ENCODE measurements at places on chromosomes 11 and 22. TPM values are rescaled to one million over a fixed set of nuclear protein-coding genes. Genes with fewer than 3 reads are reported as not detected.
A peak's percentile ranks its signal among the peaks of the same experiment; 100 is the strongest.

- H3K4me3 ChIP-seq = no peak overlapping the region
- no peaks in the 10 kb centered on the region for H3K36me3 ChIP-seq
Observed at GRCh38 chr22:17777005-17777716, 2.9 kb upstream of the BID start.

GRCh38 chr11:91794146-91794545 lies 430.5 kb upstream of the FAT3 start:
- H3K27ac ChIP-seq = no peak overlapping the region
- H3K36me3 ChIP-seq = no peaks in the 10 kb centered on the region
- H3K27me3 ChIP-seq = no peaks in the 10 kb centered on the region
- no peak overlapping the region for H3K4me3 ChIP-seq

Gene HBE1
- 0.62 TPM for total RNA-seq

- no peak overlapping the region for H3K27ac ChIP-seq
- no peaks in the 10 kb centered on the region for H3K4me1 ChIP-seq
- H3K27me3 ChIP-seq = no peaks in the 10 kb centered on the region
- H3K36me3 ChIP-seq = no peaks in the 10 kb centered on the region
- no peak for DNase-seq
- no peak overlapping the region for H3K4me3 ChIP-seq
Observed at GRCh38 chr22:40328546-40329456, 17.5 kb upstream of the ADSL start.

Gene GSTT2B
- 3.2 TPM for total RNA-seq

GRCh38 chr11:45459491-45459890 lies 173.3 kb upstream of the SYT13 start:
- H3K4me1 ChIP-seq = no peaks in the 10 kb centered on the region
- H3K27ac ChIP-seq = no peak overlapping the region
- no peak for DNase-seq
- H3K4me3 ChIP-seq = no peak overlapping the region
- 0 out of 2 replicates have a peak, but pooled peaks cover 4% of the 10 kb centered on the region for H3K27me3 ChIP-seq

Gene FBLN1
- total RNA-seq = 13.4 TPM

GRCh38 chr11:28659716-28660348 lies 551.6 kb downstream of the METTL15 start:
- H3K27me3 ChIP-seq = no peaks in the 10 kb centered on the region
- H3K4me1 ChIP-seq = peaks cover 45% of the 10 kb centered on the region
- no peak overlapping the region for H3K4me3 ChIP-seq
- peak overlapping the region; percentile 75 for H3K27ac ChIP-seq
- H3K36me3 ChIP-seq = no peaks in the 10 kb centered on the region

- peaks cover 14% of the 10 kb centered on the region for H3K27me3 ChIP-seq
- no peak for DNase-seq
- no peak overlapping the region for H3K4me3 ChIP-seq
- no peaks in the 10 kb centered on the region for H3K4me1 ChIP-seq
Observed at GRCh38 chr11:122604621-122605020, 50.9 kb upstream of the UBASH3B start.

DNA sequence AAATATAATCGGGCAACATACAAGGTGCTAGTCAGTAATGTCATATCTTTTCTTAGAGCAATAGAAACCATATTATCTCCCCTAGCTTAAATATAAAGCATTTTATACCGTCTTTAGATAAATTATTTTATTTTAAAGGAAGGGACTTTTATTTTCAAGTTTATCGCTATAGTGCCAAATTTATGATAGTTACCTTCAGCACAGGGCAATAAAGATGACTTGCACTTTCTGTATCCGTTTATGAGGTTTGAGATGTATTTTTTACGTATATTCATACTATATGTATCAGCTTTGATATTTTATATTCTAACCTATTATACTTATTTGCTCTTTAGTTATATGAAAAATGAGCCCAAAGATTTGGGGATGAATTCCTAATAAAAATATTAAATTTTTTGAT lies 61.6 kb upstream of the CARD18 start:
- H3K4me1 ChIP-seq = peaks cover 29% of the 10 kb centered on the region
- no peak for DNase-seq
- H3K36me3 ChIP-seq = no peaks in the 10 kb centered on the region
- H3K4me3 ChIP-seq = no peak overlapping the region

DNA sequence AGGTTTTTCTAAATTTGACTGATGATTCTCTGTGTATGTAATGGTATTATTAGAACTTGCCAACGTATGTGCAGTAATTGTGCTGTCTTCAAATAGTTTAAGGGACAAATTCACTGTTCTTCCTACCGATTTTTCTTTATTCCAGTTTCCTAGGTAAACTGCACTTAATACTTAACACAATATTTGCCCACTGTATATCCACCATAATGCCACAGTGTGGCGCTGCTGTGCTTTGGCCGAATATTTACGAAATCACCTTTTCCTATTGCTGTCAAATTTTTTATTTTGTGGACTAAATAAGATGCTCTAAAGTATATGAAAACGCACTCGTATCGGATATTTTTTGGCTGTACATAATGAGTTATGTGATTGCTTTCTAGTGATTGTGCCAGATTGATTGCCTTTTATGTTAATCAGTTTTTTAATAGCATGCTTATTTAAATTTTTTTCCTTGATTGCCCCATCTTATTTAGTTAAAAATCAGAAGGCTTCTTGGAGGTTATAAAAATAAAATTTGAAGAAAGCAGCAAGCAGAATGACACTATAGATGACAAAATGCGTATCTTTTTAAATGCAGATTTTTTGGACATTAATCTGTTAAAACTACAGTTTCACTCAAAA lies 10.5 kb downstream of the AASDHPPT start:
- H3K27me3 ChIP-seq = no peaks in the 10 kb centered on the region
- DNase-seq = peak; percentile 83
- H3K36me3 ChIP-seq = peaks cover 27% of the 10 kb centered on the region
- H3K4me3 ChIP-seq = no peak overlapping the region

DNA sequence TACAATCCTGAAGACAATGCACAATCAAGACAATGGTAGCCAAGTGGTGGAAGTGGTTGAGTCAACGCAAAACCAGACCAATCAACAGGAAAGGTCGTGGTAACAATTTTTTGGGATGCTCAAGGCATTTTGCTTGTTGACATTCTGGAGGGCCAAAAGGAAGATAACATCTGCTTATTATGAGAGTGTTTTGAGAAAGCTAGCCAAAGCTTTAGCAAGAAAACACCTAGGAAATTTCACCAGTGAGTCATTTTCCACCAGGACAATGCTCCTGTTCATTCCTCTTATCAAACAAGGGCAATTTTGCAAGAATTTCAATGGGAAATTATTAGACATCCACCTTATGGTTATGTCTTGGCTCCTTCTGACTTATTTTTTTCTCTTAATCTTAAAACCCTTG lies 1932.2 kb upstream of the RAG2 start:
- no peaks in the 10 kb centered on the region for H3K36me3 ChIP-seq
- no peaks in the 10 kb centered on the region for H3K27me3 ChIP-seq
- H3K27ac ChIP-seq = no peak overlapping the region
- no peaks in the 10 kb centered on the region for H3K4me1 ChIP-seq
- H3K4me3 ChIP-seq = no peak overlapping the region
- peak; percentile 66 for DNase-seq

Gene BDNF
- 3.8 TPM for total RNA-seq

- H3K4me1 ChIP-seq = no peaks in the 10 kb centered on the region
- DNase-seq = no peak
- no peaks in the 10 kb centered on the region for H3K36me3 ChIP-seq
- H3K27ac ChIP-seq = no peak overlapping the region
- H3K27me3 ChIP-seq = no peaks in the 10 kb centered on the region
- H3K4me3 ChIP-seq = no peak overlapping the region
Observed at GRCh38 chr11:2382129-2382517, 5.0 kb downstream of the CD81 start.

DNA sequence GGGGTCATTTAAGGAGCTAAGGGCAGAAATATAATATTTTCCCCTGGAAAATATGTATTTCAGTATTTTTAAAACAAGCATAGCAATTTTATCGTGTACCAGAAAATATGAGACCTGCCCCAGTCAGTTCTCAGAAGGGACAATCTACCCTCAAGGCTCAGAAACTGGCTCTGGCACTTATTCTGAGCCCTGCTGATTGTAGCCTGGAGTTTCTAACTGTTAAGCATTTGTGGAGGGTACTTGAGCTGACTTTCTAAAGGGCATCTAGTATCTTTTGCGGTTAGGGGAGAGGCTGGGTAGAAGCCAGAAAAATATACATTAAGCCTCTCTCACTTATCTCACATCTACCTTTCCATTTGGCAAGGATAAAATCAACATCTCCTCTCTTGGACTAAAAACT lies 71.3 kb upstream of the FSHB start:
- no peak overlapping the region for H3K4me3 ChIP-seq
- H3K27me3 ChIP-seq = no peaks in the 10 kb centered on the region
- H3K27ac ChIP-seq = no peak overlapping the region
- no peak for DNase-seq
- no peaks in the 10 kb centered on the region for H3K36me3 ChIP-seq
- H3K4me1 ChIP-seq = no peaks in the 10 kb centered on the region

- H3K4me1 ChIP-seq = peaks cover 12% of the 10 kb centered on the region
- DNase-seq = no peak
- H3K27ac ChIP-seq = no peak overlapping the region
- no peak overlapping the region for H3K4me3 ChIP-seq
- no peaks in the 10 kb centered on the region for H3K27me3 ChIP-seq
Observed at GRCh38 chr11:71433648-71434450, 14.3 kb downstream of the DHCR7 start.

- no peaks in the 10 kb centered on the region for H3K36me3 ChIP-seq
- no peak overlapping the region for H3K4me3 ChIP-seq
- no peak overlapping the region for H3K27ac ChIP-seq
- no peaks in the 10 kb centered on the region for H3K27me3 ChIP-seq
- no peaks in the 10 kb centered on the region for H3K4me1 ChIP-seq
Observed at GRCh38 chr11:6812390-6813005, 13.0 kb upstream of the OR6A2 start.

DNA sequence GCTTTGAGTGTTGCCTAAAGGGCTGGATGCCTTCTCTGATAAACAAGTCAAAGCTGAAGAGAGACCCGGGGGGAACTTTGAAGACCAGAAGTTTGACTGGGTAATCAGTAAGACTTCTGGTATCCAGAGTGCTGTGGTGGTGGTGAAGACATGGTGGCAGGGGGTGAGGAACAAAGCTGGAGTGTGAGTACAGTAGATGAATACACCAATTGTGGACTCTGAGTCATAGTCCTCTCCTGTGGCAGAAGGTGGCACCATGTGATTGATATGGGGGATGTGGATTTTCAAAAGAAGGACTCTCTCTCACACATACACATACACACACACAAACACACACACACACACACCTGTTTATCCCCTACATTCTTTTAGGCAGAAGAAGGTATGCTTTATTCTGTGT lies 12.3 kb downstream of the MS4A6A start:
- H3K27me3 ChIP-seq = no peaks in the 10 kb centered on the region
- H3K36me3 ChIP-seq = no peaks in the 10 kb centered on the region
- DNase-seq = peak; percentile 32
- H3K4me1 ChIP-seq = peaks cover 43% of the 10 kb centered on the region
- H3K27ac ChIP-seq = peak overlapping the region; percentile 84

- no peak overlapping the region for H3K27ac ChIP-seq
- no peak overlapping the region for H3K4me3 ChIP-seq
- H3K27me3 ChIP-seq = no peaks in the 10 kb centered on the region
- H3K4me1 ChIP-seq = no peaks in the 10 kb centered on the region
Observed at GRCh38 chr22:35409783-35410662, 10.1 kb downstream of the MCM5 start.

- H3K27me3 ChIP-seq = no peaks in the 10 kb centered on the region
- DNase-seq = no peak
- no peak overlapping the region for H3K27ac ChIP-seq
- no peak overlapping the region for H3K4me3 ChIP-seq
Observed at GRCh38 chr11:115185507-115185906, 318.7 kb downstream of the CADM1 start.

Gene TP53I11
- 32.8 TPM for total RNA-seq

Gene BAIAP2L2
- not detected for total RNA-seq

Gene BTBD18
- not detected for total RNA-seq

DNA sequence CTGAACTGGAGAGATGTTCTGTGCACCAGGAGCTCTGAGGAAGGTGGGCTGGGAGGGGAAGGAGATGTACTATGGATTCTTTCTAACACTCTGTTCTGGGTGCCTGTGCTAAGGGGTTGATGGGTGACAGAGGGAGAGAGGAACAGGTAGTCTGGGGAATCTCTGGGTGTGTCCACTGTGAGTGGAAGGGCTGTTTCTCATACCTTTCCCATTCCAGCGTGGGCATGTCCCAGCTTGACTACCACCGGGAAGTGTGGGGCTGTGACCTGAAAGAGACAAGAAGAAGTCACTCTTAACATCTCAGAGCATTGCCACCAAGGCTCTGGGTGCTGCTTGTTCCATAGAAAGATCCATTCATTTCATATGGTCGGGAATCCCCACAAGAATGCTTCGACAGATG lies 121.9 kb downstream of the FBXO7 start:
- H3K4me3 ChIP-seq = no peak overlapping the region
- H3K4me1 ChIP-seq = no peaks in the 10 kb centered on the region
- no peaks in the 10 kb centered on the region for H3K27me3 ChIP-seq
- H3K27ac ChIP-seq = no peak overlapping the region
- DNase-seq = no peak

DNA sequence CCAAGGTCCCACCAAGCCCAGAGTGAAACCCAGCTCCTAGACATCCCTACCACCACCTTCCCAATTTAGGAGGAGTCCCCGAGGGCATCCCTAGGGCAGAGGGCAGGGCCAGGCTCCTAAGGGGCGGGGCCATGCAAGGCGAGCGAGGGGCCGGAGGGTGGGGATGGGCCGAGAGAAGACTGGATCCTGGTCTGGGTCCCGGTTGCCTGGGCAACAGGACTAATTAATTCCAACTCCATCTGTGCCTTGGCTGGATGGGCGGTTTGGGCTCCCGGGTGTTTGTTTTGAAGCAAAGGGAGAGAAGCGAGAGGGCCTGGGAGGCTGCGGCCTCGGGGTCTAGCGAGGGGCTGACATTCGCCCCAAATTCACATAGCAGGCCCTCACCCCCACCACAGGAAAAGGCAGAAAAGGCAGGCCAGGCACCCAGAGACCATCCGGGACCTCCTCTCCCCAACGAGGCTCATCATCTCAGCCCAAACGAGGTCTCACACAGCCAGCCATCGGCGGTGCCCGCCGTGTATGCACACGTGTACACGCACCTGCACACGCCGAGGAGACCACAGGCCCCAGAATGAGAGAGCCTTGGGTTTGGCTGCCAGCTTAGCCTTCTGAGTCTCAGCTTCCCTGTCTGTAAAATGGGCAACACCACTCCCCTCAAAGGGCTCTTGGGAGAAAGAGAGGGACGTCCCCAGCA lies 23.9 kb downstream of the ELFN2 start:
- no peak for DNase-seq
- no peaks in the 10 kb centered on the region for H3K36me3 ChIP-seq

- no peaks in the 10 kb centered on the region for H3K36me3 ChIP-seq
- DNase-seq = peak; percentile 58
- no peak overlapping the region for H3K4me3 ChIP-seq
- H3K27ac ChIP-seq = no peak overlapping the region
- H3K27me3 ChIP-seq = no peaks in the 10 kb centered on the region
Observed at GRCh38 chr11:24514219-24514594, 17.4 kb downstream of the LUZP2 start.

- no peak overlapping the region for H3K4me3 ChIP-seq
- no peaks in the 10 kb centered on the region for H3K27me3 ChIP-seq
Observed at GRCh38 chr11:8615291-8616032, 21.4 kb upstream of the STK33 start.

Gene ACRV1
- total RNA-seq = not detected

GRCh38 chr11:59854871-59855270 lies 9.6 kb upstream of the CBLIF start:
- no peak overlapping the region for H3K4me3 ChIP-seq
- no peaks in the 10 kb centered on the region for H3K27me3 ChIP-seq
- DNase-seq = no peak
- H3K27ac ChIP-seq = no peak overlapping the region
